ENCODE measurements at places on chromosomes 16 and 17. TPM values are rescaled to one million over a fixed set of nuclear protein-coding genes. Genes with fewer than 3 reads are reported as not detected.

The CTCF gene
- 67.6 TPM for total RNA-seq

The MYLK3 gene
- total RNA-seq, result 0.44 TPM

The MGRN1 gene
- 119 TPM for total RNA-seq

The HIRIP3 gene
- 50.1 TPM for total RNA-seq

The TP53TG3 gene
- total RNA-seq, result not detected

The ECI1 gene
- 36.5 TPM for total RNA-seq

The FCSK gene
- total RNA-seq, result 19.7 TPM

The SNX20 gene
- total RNA-seq, result 34.3 TPM

The LRRC37A gene
- 2.6 TPM for total RNA-seq

The DCXR gene
- 123 TPM for total RNA-seq

The GID4 gene
- total RNA-seq, result 9.6 TPM

The TPSG1 gene
- not detected for total RNA-seq

The ITGAD gene
- total RNA-seq, result not detected

The C16orf89 gene
- not detected for total RNA-seq

The ASPA gene
- total RNA-seq, result not detected

The KRT15 gene
- not detected for total RNA-seq

The KRT36 gene
- total RNA-seq, result not detected

The SBK1 gene
- 0.80 TPM for total RNA-seq

The AANAT gene
- not detected for total RNA-seq

The SLFN13 gene
- 32.2 TPM for total RNA-seq

The TTYH2 gene
- 6.8 TPM for total RNA-seq

The STAT5A gene
- 375 TPM for total RNA-seq

The RAD51D gene
- 34.9 TPM for total RNA-seq

The SCGB1C2 gene
- not detected for total RNA-seq

The DYNLRB2 gene
- not detected for total RNA-seq

The TBC1D3C gene
- 0.20 TPM for total RNA-seq

The SLC13A5 gene
- not detected for total RNA-seq

The KIF2B gene
- total RNA-seq, result not detected

The TMC7 gene
- not detected for total RNA-seq

The ANTKMT gene
- total RNA-seq, result 41.3 TPM

The CCL4L2 gene
- 48.4 TPM for total RNA-seq

The PHLPP2 gene
- total RNA-seq, result 19.0 TPM

The SSTR5 gene
- total RNA-seq, result not detected

The SLC4A1 gene
- not detected for total RNA-seq

The CACNG1 gene
- total RNA-seq, result not detected

The GRAP gene
- total RNA-seq, result 13.3 TPM

The SLC7A5 gene
- 469 TPM for total RNA-seq

The SLX4 gene
- 10.8 TPM for total RNA-seq

The TMEM106A gene
- total RNA-seq, result 18.2 TPM

The VASN gene
- 0.18 TPM for total RNA-seq

The FZD2 gene
- total RNA-seq, result not detected

The HP gene
- total RNA-seq, result not detected

The TBC1D3K gene
- not detected for total RNA-seq

The ATXN1L gene
- 20.6 TPM for total RNA-seq

The CDK5R1 gene
- 6.1 TPM for total RNA-seq

The AXIN1 gene
- total RNA-seq, result 30.3 TPM

The NRN1L gene
- 0.76 TPM for total RNA-seq

The SDR42E2 gene
- not detected for total RNA-seq

The TBC1D3I gene
- 0.36 TPM for total RNA-seq

The FADS6 gene
- total RNA-seq, result not detected

The RUNDC1 gene
- 16.9 TPM for total RNA-seq

The PNMT gene
- total RNA-seq, result not detected

The CHCT1 gene
- total RNA-seq, result not detected

The SAT2 gene
- total RNA-seq, result 24.0 TPM

The CACNB1 gene
- total RNA-seq, result 22.3 TPM
